ENCODE measurements at places on chromosomes 1 and 21.

DNA sequence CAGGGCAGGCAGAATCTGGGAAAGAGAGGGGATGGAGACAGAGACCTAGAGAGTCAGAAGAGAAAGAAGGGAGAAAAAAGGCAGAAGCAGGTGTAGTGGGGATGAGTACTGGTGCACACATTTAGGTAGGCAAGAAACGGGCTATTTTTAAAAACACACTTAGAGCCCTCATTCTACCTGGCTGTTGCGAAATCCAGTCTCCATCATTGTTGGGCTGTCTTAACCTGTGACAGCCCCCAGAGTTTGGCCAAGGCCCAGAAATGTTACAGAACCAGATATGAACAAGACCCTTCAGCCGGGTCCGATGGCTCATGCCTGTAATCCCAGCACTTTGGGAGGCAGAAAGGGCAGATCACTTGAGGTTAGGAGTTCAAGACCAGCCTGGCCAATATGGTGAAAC, 12.6 kb upstream of the KDF1 start:
- no peak for DNase-seq

DNA sequence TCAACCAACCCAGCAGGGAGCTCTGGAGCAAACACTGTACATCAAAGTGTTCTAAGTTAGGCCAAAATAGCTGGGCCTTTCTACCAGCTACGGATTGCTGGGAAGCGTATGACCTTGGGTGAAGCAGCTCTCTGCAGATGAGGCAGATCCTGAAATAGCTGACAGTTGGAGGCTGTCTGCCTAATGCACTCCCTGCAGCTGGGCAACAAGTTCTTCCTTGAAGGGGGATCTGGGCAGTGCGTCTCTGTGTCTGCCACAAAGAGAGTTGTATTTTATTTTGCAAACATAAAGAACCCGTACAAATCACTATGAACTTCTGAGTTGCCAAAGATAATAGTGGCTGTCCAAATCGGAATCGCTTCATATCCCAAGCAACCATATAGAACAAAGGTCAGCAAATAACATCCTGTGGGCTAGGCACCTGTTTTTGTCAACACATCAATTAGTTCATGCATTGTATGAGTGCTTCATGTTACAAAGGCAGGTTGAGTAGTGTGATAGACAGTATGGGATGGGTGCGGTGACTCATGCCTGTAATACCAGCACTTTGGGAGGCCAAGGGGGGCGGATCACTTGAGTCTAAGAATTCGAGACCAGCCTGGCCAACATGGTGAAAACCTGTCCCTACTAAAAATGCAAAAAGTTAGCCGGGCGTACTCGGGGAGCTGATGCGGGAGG, 29.1 kb upstream of the KLF17 start:
- DNase-seq: no peak

DNA sequence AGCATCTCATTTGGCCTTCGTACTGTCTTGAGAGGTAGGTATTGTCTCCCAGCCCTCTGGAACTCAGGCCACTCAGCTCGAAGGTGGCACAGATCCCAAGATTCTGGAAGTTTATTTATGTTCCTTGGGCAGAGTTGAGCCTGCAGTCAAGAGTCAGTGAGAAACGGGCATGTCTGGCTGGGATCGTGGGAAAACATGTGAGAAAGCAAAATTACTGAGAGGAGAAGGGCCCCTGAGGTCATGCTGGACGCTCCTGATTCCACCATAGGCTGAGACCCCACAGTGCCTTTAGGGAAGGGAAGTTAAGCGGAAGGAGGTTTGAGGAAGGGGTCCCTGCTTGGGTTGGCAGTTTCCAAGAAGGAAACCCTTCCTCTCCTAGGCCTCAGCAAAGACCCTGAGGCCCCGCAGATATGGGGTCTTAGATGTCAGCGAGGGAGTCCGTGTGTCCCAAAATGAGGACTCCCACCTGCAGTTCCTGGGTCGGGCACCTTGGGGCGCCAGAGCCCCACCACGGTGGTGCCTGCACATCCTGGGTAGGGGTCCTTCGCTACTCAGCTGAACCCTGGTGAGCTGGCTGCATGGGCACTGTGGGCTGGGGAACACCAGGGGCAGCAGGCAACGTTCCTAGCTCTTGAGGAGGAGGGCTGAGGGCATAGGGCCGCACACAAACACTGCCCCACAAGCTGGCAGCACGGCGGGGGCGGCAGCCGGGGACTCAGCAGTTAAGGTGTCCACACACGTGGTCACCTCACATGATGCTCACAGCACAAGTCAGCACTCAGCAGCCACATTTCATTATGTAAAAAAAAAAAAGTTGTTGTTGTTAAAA, 12.3 kb upstream of the SEMA4A start:
- DNase-seq: no peak

GRCh38 chr1:41239988-41240610, 2.0 kb downstream of the SCMH1 start:
- DNase-seq: no peak

DNA sequence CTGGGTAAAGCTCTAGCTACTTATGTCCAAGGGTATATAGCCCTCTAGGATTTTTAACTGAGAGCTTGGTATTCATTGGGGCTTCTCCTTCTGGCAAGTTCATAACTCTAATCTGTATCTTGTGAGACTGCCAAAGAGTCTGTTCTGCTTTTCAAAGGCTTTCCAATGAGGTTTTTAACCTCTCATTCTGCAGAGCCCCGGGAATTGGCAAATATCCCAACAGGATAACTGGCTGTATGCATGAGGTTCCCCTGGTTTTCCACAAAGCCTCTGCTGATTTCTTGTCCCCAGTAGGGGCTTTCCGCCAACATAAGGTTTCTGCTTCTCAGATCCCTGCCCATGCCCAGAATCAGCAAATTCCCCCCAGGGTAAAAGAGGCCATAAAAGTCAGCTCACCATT, 40.9 kb downstream of the RPL5 start:
- DNase-seq: no peak

DNA sequence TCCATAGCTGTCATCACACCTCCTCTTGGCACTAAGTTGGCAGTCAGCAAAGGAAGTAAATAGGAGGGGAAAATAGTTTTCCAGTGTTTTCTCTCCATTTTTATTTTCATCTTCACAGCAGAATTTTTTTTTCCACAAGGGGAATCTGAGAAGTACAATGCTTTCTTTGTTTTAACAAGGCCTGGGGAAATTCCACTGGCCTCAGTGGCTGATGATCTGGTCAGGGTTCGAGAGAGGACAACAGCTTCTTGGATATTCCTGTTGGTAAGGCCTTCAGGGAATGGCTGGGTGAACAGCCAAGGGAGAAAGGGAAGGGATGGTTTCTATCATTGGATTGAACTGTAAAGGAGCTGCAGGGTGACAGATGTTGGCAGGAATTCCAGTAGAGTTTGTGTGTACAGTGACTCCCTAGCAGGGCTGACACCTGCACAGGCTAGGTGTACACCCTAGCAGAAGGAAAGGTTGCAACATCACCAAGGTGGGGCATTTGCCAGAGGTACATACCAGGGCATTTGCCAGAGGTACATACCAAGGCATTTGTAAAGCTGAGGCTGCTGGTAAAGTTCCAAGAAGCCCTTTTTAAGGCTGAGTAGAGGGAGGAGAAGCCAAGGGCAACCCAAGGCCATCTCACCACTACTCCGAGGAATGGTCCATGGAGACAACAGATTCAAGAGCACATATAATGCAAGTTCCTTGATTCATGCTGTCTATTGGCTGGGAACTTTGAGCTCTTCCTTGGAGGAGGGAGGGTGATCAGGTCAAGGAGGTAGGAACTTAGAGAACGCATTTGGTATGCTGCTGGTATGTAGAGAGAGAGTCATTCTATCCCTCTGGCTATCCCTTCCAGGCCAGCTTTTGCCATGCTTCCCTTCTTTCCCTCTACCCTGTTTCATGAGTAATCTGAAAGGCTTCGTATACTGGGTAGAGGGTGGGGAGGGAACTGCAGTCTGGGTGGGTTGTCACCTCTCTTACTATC, 3.1 kb downstream of the GJA5 start:
- DNase-seq: no peak

DNA sequence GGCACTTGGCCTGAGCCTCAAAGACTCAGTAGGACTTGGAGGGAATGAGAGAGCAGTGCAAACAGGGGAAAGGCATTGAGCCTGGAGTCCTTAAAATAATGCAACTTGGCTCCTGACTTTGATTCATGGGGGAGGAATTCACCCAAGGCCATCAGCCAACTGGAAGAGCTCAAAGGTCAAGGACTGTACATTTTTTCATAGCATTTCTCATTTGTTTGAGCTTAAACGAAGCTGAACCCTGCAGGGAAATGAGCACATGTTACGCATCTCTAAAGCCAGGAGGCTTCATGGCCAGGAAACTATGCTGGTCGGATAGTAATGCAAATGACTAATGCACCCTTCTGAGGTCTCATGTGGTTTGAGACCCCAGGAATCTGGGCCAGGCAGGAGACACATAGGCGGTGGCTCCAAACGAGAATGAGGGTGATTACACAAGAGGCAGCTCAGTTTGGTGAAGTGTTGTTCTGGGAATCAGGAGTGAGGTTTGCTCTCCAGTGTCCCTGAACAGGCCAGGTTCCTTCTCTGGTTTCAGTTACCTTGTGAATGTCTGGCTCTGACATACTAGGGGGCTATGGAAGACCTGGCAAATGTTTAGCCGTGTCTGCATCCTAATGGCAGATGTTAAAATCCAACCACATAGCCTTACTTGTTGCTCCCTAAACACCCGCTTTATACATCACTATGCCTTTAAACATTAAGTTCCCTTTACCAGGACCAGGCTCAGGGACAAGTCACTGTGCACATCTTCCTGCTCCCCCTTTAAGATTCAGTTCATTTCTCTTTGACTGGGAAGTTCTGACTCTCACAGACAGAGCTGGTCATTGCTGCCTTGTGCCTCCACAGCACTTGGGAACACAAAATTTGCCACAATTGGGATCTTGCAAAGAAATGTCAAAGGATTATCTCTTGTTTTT, 503.9 kb upstream of the USP24 start:
- peak; percentile 84 for DNase-seq

- DNase-seq: no peak
Observed at GRCh38 chr1:94121411-94121821, 468 bp upstream of the ABCA4 start.

GRCh38 chr21:41638201-41638790, 128.6 kb downstream of the RIPK4 start:
- no peak for DNase-seq

DNA sequence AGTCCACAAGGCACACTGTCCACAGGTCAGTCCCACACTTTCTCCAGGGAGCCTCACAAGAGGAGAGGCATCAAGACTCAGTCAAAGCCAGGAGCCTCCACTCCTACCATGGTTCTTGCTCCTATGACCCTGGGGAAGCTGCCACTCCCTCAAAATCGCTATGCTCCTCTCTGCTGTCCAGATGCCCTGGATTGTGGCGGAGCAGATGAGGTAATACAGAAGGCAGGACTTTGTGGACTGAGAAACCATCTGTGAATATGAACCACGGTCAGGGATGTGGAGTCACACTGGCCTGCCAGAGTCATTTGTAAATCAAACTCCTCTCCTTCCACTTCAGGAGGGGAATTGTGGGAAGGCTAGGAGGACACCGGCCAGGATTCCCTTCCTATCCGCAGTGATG, 20.6 kb downstream of the VWA5B1 start:
- no peak for DNase-seq

DNA sequence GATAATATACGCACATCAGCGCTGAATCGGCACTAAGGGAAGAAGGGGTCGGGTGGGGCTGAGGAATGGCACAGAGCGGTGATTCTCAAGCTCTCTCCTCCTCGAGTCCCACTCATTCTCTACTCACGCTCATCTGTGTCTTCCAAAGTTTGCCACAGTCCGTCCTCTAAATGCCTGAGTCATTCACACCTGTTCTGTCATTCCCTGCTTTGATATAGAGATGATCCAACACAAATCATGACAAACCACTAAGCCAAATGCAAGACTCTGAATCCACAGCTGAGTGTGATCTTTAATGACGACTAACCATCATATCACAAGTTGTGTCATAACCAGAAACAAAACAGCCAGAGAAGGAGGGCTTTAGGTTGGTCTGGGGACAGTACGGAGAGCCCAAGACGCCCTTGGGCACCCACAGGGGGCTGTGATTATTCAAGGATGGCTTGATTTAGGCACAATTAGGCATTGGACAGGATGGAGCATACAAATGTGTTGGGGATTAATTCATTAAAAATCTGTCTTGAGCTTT, 501.5 kb downstream of the KIF26B start:
- no peak for DNase-seq

DNA sequence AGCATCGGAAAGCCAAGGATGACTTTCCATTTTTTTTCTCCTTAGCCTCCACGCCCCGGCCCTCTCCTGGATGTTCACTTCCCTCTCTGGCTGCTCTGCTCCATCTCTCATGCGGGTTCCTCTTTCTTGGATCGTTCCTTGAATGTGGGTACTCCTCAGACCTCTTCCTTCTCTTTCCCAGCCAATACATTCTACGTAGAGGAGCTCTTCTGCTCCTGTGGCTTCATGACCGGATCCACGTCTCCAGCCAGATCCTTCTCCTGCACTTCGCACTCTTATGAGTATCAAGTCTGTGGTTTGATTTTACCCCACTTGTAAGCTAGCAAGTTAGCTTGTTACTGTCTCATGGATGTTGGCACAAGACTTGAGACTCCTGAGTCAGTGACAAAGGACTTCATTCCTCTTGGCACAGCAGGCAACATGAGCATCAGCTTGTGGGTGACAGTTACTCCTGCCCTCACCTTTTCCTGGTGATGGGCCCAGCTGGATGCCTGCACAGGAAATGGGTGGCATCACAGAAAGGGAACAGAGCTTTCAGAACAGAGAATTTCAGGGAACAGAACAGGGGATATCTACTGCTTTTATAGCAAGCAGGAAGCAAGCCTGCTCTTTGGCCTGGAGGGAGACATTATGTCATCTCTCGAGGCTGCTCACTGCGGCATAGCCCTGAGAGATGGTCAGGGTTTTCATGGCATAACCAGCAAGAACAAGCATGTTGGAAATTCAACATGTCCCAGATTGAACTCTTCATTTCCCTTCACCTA, 100.1 kb upstream of the KIF26B start:
- DNase-seq: no peak

GRCh38 chr1:86155807-86156565, 586 bp downstream of the COL24A1 start:
- no peak for DNase-seq

- DNase-seq: no peak
Observed at GRCh38 chr1:156639601-156640101, 2.3 kb upstream of the BCAN start.

- no peak for DNase-seq
Observed at GRCh38 chr1:50346621-50347020, 76.6 kb downstream of the DMRTA2 start.

GRCh38 chr1:221823561-221823960, 81.7 kb upstream of the DUSP10 start:
- DNase-seq: no peak

DNA sequence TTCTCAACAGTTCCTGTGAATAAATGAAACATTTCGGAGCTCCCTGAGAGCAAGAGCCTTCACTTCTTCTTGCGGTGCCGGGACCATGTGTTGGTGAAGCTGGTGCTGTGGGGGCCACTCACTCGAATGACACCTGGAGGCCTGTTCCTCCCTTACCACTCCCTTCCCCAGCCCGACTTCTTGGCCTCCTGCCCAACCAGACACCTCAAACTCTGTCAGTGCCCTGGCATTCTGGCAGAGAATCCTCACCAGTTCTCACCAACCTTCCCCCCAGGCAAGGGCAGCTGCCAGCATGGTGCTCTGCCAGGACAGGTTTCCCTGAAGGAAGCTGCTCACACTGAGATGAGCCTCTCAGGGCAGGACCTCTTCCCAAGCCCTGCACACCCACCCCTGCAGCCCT, 68.3 kb downstream of the MPZL1 start:
- DNase-seq: no peak

- DNase-seq: no peak
Observed at GRCh38 chr1:234871710-234872271, 256.8 kb downstream of the TOMM20 start.
